Activated gamma-delta T cell treated with anti-CD3 and anti-CD28 coated beads, Interleukin-2, amount 50 U/mL, for 16 hours (primary cell): ENCODE measurements at places on chromosomes 3 and 15.
A peak's percentile ranks its signal among the peaks of the same experiment; 100 is the strongest.

GRCh38 chr15:88736204-88736603 is 67.0 kb upstream of the ACAN start:
- DNase-seq = no peak

- DNase-seq = no peak
Observed at GRCh38 chr3:146117406-146118285, 43.3 kb downstream of the PLOD2 start.

- DNase-seq = no peak
Observed at GRCh38 chr15:62942428-62942827, 100.1 kb upstream of the TPM1 start.

DNA sequence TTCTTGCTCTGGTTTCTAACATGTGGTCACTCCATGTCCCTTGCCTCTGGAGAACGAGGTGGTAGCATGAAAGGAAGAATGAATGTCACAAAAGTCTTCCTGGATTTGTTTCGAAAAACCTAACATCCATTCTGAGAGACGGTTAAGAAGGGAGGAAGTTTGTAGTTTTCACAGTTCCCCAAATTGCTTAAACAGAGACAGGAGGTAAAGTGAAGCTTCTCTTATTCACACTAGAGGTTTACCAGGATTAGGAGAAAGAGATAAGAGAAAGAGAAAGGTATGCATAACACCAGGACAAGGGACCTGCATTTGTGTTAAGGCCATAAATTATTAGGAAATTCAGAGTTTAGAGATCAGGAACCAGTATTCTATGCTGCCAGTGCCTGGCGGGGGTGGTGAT is 228.1 kb downstream of the CPNE4 start:
- DNase-seq = no peak

DNA sequence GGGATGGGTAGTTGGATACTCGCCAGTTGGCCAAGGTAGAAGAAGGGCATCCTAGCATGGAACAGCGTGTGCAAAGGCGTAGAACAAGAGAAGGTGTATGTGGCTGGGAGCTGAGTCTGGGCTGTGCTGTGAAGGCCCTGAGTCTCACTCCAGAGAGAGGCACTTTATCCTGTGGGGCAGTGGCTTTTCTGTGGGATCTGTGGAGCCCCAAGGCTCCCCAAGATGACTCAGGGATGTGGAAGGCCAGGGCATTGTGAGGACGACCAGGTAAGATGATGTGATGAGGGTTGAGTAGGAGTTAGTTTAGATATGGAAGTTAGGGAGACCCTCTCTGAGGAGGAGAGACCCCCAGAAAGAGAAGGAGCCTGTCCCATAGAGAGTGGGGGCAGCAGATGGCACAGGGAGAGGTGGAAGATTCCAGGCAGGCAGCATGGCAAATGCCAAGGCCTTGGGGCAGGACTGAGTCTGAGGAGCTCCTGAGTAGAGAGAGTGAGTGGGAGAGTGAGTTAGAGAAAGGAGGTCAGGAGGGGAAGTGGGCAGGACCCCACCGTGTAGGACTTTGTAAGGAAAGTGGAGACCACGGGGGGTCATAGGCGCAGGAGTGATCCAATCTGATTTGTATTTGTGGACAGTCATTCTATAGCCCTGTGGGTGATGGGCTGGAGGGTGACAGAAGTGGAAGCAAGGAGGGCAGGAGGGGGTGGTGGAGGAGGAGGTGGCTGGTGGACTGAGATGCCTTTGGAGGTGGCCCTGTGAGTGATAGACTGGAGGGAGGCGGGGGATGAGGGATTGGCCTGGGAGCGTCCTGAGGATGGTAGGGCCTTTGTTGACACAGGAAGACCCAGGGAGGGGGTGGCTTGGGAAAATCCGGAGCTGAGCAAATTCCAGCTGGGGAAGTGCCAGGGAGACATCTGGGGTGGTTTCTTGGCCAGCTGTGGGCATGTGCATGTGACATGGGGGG is 50.3 kb downstream of the FBLN2 start:
- DNase-seq = no peak

- no peak for DNase-seq
Observed at GRCh38 chr3:31086148-31086547, 191.7 kb upstream of the GADL1 start.

- no peak for DNase-seq
Observed at GRCh38 chr3:132682201-132682600, 22.1 kb downstream of the UBA5 start.

DNA sequence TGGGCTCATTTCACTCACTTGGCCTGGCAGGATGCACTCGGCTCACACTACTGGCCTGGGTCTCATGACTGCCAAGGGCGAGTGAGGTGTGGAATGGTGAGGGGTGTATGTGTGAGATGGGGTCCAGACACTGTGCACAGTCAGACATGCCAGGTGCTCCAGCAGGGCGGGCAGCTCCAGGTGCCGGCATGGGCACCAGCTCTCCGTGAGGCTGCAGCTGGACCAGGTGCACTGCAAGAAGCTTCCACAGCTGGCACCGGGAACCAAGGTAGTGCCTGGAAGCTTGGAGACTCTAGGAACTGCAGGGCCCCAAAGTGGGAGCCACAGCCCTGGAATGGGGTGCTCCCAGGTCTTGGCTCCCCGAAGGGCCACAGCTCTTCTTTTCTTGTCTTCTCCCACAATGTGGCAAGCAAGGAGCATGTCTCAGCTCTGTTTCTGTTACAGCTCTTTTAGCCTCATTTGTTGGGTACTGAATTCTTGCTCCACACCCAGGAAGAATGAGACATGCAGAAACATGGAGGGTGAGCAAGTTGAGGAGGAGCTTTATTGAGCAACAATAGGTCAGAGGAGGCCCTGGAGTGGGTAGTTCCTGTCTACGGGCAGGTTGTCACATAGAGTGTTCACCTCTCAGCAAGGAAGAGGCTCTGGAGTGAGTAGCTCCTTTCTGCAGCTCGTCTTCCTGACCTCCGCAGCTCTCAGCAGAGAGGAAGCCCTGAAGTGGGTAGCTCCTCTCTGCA is 762.8 kb downstream of the CADM2 start:
- no peak for DNase-seq

DNA sequence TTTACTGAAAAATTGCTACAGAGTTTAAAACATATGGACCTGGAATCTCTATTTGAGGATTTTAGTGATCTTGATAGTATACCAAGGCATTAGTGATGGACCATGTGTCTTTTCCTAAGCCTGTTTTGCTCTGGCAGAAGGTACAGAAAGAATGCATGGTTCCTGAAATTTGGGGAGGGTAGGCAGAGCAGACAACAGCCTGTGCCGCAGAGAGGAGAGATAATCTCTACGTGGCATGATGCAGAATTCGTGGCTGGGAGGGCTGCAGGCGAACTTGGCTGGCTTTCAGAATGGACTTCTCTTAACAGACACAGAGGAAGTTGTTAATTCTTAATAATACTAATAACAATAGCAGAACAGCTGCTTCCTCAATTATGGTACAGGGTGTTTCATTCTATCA is 137.5 kb upstream of the FOXB1 start:
- no peak for DNase-seq

DNA sequence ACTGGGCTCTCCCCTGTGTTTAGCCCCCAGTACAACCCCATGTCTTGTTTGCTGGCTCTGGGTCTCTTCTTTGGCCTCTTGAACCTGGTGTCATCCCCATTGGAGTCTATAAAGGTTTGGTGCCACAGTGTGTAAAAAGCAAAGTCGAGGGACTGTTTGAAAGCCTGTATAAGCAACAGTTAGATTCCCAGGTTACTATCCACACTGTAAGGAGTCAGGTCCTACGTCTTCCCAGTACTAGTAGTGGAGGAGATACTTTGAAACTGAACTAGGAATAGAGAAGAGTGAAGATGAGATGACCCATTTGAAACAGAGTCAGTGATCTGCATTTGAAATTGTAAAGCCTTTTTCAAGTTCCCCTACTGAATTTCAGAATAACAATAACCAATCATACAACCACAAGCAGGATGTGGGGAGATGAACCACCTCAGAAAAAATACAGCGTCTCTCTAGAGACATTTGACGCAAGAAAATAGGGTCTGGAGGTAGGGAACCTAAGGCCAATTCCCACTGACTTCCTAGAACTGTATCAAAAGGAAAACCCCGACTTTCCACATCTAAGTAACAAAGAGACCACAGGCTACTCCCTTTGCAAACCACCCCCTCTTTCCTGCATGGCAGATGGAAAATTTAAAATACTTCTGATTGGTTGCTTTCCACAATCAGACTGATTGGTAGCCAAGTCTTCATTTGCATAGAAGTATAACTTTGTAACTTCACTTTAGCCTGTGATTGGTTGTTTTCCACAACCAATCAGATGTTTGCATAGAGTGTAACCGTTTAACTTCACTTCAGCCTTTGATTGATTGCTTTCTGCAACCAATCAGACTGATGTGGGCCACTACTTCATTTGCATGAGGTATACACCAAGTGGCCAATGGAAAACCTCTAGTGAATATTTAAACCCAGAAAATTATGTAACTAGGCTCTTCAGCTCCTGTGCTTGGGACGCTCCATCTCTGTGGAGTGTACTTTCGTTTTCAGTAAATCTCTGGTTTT is 49.9 kb upstream of the NEDD4 start:
- peak; percentile 16 for DNase-seq

GRCh38 chr3:139318431-139318816 is 25.4 kb upstream of the MRPS22 start:
- no peak for DNase-seq
